ENCODE measurements at places on chromosomes 5 and 9.

DNA sequence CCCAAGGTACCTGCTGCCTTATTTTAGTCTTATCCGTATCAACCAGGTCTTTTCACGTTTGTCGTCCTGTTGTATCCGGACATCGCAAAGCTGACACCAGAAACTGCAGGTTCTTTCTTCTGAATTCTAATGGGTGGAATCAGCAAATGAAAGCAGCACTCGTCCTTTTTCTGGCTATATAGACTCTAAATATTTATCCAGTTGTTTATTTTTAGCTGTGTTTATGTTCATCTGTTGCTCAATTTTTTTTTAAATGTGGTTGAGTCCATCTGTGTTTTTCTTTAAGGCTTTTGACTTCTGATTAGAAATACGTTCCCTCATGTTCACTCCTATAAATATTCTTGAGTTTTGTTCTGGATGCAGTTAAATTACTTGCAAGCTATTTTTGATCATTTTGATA is 831.7 kb downstream of the MTRR start:
- DNase-seq, result no peak

- no peak for DNase-seq
Observed at GRCh38 chr5:43608406-43608805, 5.4 kb downstream of the NNT start.

- DNase-seq, result no peak
Observed at GRCh38 chr9:100082782-100083181, 16.0 kb downstream of the ERP44 start.

DNA sequence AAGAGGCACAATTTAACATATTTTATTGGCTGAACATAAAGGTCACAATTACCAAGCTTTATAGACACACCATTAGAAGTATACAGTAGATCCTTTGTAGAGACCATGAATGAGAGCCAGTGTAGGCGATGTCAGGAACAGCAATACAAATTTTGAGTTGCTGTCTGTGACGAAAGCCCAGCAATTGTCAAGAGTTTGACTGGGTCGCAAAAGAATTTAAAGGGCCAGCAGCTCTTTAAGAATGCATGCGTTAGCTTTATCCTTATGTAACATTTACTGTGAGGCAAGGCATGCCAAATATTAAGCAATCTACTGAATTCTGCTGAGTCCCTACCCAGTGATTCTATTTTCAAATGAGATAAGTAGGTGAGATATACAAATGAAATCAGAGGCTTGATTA is 236.9 kb downstream of the ARRDC3 start:
- no peak for DNase-seq

DNA sequence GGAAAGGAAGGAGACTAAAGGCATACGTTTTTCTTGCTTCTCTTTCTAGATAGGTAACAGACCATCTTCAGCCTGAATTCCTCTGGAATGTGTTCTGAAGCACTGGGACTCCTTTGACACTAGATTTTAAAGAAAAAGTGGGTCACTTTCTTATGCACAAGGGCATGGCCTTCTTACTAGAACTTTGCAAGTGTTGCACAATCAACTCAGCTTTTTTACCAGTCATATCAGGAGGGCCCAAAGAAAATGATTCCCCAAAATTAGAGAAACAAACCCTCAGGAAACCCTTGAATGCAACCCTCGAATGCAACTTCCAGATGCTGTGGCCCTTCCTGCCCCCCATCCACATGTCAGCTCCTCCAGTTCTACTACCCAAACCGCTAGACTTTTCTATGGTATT is 93.9 kb downstream of the YTHDC2 start:
- DNase-seq, result no peak

DNA sequence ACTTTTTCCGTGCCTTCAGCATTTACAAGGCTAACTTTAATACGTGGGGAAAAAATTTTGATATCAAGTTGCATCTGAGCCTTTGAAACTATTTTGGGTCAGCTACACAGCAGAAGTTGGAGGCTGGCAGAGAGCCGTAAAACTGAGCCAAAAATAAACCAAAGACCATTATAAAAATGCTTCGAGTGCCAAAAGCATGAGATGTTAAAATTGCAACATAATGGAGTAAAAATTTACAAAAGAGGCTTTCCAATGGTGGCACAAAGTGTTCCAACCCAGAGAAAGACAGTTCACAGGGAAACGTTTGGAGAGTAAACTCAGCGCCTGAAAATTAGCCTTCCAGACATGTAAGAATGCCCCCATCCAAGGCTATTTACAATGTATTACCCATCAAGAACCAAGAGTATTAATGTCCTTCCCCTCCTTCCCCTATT is 190.3 kb downstream of the TLE1 start:
- no peak for DNase-seq

DNA sequence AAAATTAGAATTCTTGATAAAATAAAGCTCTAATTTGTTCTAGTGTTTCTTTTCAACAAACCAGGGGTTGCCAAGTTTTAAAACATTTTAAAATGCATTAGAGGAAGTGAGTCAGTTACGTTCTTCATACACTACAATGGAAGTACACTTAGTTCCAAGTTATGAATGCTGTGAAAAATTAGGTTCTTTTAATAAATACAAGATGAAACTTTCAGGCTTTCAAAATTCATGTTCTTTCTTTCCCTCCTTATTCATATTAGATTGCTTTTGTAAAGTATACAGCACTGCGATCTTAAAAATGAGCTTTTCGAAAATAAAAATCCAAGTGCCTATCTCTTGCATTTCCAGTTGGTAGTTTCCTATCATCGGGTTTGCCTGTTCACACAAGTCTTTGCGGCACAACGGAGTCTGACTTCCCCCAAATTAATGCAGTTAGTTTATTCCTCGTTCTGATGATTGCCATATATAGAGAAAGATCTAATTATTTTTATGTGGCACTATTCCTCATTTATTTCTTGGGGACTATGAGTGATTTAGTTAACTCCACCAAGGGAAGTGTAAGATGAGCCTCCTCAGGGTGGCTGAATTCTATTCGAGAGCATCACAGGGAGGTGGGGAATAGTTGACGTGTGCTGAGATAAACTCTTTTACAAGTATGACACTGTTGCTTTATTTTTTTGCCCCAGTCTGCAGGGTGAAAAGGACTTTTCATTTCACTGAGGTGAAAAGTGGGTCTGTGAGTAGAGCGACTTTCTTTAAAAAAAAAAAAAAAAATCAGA is 238.2 kb downstream of the CD180 start:
- DNase-seq, result no peak

GRCh38 chr9:18255747-18256146 is 218.2 kb upstream of the ADAMTSL1 start:
- DNase-seq, result no peak

GRCh38 chr5:75616971-75617621 is 5.8 kb downstream of the ANKDD1B start:
- DNase-seq, result no peak

DNA sequence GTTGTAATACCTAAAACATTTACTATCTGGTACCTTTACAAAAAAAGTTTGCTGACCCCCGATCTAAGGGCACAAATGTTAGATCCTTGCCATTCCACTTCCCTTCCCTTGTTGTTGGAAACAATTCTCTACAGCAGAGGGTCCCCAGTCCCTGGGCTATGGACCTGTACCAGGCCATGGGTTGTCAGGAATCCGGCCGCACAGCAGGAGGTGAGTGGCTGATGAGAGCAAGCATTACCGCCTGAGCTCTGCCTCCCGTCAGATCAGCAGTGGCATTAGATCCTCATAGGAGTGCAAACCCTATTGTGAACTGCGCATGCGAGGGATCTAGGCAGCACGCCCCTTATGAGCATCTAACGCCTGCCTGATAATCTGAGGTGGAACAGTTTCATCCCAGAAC is 248.5 kb downstream of the AP3B1 start:
- no peak for DNase-seq

DNA sequence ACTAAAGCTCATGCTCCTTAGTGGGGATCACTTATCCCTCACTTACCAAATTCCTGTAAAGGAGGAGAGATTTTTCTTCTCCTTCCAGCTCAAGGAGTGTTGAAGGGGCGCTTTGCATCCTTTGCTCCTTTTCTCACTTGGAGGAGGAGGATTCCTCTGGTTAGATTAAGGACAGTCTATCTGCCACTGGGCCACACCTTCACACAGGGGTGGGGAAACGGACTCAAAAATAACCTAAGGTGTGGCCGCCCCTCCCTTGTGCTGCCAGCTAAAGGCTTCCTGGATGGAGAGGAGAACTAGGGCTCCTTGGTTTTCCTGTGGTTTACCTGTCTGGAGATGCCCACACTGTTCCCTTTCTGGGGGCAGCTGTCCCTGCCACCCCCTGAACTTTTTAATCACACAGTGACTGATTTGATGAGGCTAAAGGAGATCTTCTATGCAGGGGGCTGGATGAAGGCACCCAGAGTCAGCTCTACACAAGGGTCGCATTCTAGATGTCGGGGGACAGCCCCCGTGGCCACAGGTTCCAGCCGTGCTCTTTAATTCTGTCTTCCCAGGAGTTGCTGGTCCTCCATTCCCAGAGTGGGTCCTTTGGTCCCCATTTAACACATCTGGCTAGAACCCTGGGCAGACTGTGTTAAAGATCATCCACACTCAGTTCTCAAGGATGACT is 14.4 kb downstream of the GLRX start:
- no peak for DNase-seq

DNA sequence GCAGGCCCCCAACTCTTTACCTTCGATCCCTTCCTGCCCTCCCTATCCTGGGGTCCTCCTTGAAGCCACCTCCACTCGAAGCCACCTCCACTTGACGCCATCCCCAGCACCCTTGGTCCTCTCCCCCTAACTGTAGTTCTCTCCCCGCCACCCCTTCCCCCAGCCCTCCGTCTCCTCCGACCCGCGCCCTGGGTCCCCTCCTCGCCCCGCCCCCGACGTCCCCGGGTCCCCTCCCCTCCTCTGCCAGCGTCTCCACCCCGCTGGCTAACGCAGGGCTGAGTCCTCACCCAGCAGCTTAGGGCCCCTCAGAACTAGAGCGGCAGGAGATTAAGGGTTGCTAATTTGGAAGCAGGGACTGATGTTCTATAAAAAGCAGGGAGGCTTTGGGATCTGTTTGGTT is 30.6 kb upstream of the ANKRD33B start:
- no peak for DNase-seq

DNA sequence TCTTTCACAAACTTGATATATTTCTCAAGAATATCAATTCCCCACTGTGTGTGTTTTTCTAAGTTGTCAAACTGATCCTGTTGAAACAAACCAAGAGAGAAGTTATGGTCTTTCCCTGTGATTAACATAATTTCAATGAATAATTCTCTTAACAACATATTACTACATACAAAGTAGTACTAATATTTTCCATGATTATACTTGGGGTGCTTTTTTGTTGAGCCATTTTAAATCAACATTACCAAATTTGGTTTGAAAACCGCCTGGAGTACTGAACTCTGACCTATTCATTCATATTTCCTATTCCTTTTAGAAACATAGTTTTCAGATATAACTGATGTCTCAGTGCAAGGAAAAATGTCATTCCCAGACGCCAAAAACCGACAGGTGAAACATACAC is 48.1 kb downstream of the FNBP1 start:
- DNase-seq, result no peak

- DNase-seq, result no peak
Observed at GRCh38 chr5:149497357-149497756, 53.9 kb downstream of the CSNK1A1 start.

- DNase-seq, result no peak
Observed at GRCh38 chr9:69857828-69858227, 37.2 kb downstream of the CFAP95 start.

DNA sequence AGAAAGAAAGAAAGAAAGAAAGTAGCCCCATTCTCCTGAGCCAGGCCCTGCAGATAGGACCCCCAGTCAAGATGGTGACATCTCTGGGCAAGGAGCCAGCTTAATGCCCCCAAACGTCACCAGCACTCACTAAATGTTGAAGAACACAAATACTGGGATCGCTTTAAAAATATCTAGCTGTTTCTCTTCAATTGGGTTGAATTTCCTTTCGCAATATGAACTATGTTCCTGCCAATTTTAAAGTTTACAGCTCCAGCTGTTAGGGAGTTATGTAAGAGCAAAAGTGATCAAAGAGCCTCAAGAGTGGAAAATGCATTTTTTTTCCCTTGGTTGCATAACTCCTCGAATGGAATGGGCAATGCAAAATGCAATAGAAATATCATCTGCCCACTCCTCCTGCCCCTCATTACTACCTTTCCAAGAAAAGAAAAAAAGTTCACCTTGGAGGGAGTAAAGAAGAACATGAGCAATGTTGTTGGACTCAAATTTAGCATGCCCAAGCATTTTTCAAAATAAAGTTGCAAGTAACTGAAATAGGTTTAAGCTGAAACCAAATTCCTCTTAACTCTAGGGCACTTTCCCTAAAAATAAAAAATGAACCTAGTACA is 244.2 kb upstream of the PIK3R1 start:
- DNase-seq, result no peak

- no peak for DNase-seq
Observed at GRCh38 chr9:130330202-130330862, 64.8 kb downstream of the HMCN2 start.

DNA sequence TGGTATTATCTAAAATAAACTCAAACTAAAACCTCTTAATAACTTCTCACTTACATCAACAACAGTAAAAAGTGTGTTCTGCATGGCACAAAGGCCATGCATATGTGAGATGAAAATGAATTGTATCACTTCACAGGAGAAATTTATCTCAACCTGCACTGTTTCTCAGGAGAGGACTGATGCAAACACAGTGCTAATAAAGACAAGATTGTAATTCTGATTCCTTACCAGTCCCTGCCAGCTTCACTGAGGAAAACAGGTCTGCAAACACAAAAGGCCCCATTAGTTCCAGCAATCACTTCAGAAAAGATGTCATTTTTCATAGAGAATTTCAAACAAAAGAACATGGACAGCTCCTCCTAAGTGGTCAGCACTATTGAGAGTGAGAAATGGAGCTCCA is 117.3 kb upstream of the PDE4D start:
- DNase-seq, result no peak

GRCh38 chr9:14526504-14526903 is 166.7 kb downstream of the ZDHHC21 start:
- DNase-seq, result no peak

- DNase-seq, result no peak
Observed at GRCh38 chr5:129362456-129362855, 97.6 kb upstream of the ADAMTS19 start.

DNA sequence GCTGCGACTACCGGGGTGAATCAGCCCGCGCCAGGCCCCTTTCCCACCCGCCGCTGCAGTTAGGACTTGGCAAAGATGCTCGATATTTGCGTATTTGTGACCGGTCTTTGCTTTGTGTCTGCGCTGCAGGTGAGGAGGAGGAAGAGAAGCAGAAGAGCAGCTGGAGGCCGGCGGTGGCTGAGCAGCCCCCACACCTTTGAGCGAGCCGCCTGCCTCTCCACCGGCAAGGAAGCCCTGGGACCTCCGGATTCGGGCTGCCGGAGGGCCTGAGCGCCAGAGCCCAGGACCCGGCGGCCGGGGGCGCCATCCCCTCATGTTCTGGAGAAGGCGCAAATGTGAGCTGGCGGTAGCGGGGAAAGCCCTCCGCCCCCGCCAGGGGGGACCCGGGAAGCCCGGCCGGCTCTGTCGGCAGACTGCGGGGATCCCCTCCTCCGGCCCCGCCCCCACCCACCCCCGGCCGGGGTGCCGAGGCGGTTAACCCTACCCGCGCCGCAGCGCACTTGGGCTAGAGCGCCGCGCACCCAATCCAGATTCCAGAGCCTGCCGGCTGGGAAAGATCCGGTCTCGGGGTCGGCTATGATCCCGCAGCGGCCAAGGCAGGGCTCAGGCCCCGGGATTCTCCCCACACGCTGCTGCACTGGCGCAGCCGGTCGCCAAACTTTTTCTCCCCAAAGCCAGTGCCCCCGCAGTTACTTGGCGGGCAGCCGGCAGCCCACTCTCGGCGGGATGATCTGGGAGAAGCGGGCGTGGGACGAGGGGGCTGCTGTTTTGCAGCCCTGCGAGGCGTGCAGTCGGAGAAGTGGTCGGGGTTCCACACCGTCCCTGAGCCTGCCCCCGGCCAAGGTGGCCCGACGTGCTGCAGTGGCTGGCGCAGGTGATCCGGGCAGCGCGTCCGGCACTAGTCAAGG is 800 bp upstream of the KCNN2 start:
- no peak for DNase-seq

- no peak for DNase-seq
Observed at GRCh38 chr9:77847059-77847499, 184.5 kb downstream of the GNAQ start.
